Stomach (tissue), 19 donors: ENCODE measurements at places on chromosomes 3 and 15. TPM values are rescaled to one million over a fixed set of nuclear protein-coding genes. Genes with fewer than 3 reads are reported as not detected.

GRCh38 chr3:159824333-159824732, 164.3 kb upstream of the IL12A start:
- peak; percentile 70 for DNase-seq

DNA sequence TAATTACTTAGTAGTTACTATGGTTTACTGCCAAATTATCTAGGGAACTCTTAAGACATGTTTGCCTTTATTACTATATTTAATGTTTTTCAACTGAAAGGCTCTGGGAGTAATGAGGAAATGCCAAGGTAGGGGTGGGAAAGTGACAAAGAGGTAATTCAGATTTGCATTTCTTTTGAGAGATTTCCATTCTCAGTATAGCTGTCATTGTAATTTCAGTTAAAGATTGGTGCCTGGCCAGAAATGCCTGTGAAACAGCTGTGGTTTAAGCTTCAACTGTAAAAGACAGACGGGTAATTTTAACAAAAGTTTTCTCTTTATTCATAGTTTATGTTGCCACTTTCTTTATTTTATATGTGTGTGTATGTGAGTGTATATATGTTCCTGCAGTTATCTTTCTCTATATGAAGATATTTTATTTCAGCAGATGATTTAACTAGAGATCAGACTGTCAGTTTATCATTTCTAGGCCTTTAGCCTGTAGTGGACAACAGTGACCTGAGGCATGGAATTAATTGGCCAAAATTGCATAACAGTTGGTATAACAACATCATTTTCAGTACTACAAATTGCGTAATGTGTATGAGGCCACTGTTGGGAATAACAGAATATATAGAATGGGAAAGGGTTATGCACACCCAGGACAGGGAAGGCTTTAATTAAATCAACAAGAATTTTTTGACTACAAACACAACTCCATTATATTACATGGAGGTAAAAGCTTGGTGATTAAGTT, 119.0 kb downstream of the BBX start:
- no peak for DNase-seq

- DNase-seq: no peak
Observed at GRCh38 chr3:167750272-167750971, 14.9 kb downstream of the SERPINI1 start.

LRRC2 gene
- 1.7 TPM for total RNA-seq

LTF gene
- 190 TPM for total RNA-seq

GPR62 gene
- total RNA-seq: not detected

DNA sequence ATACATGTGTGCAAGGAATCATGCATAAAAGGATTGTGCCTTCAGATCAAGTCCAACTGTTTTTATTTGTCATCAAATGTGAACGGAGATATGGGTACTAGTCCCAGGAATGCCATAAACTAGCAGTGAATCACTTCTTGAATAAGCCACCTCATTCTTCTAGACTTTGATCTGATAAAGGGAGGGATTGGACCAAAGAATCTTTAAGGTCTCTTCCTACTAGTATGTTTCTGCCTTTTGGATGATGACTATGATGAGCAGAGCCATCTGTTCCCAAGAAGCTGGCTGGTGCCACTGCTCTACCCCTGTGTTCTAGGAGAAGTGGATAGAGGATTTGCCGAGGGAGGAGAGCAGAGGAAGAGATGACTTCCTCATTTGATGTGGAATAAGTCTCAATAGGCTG, 28.8 kb upstream of the UACA start:
- DNase-seq: no peak

- DNase-seq: no peak
Observed at GRCh38 chr3:13571831-13572750, 23.2 kb downstream of the FBLN2 start.

DNA sequence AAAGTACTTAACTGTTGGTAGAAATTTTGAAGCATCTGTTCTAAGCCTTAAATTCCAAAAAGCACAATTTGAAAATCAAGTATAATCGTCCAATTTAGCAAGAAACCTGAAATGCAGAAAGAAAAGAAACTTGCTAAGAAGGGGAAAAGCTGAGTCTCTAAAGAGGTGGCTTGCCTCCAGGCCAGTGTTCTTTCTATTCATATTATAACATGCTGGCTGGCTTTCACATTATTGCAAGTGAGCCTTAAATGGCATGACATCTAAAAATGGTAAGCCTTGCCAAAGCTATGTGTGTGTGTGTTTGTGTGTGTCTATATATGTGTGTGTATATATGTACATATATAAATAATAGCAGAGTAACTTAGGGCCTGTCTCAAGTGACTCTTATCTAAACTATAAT, 89.5 kb downstream of the FGF12 start:
- DNase-seq: no peak

GRCh38 chr3:138222131-138222941, 35.2 kb downstream of the ARMC8 start:
- DNase-seq: no peak

IL17RC gene
- 244 TPM for total RNA-seq

- DNase-seq: no peak
Observed at GRCh38 chr3:169629895-169630294, 33.6 kb downstream of the MECOM start.

DNA sequence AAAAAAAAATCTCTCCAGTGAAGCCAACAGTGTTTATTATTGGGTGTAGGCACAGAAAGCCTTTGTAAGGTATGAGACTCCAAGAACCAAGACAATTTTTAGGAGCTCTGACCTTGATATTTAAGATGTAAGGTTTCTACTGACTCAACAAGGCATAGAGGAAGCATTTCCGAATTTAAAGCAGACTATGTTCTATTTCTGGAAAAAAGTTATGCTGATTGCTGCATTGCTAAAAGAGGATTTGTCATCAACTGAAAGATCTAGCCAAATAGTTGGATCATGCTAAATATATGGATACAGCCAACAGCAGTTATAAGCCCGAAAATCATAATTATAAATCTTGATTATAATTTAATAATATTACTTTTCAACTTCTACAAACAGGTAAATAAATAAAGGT, 53.3 kb upstream of the MELTF start:
- DNase-seq: no peak

CHRM5 gene
- not detected for total RNA-seq

DNA sequence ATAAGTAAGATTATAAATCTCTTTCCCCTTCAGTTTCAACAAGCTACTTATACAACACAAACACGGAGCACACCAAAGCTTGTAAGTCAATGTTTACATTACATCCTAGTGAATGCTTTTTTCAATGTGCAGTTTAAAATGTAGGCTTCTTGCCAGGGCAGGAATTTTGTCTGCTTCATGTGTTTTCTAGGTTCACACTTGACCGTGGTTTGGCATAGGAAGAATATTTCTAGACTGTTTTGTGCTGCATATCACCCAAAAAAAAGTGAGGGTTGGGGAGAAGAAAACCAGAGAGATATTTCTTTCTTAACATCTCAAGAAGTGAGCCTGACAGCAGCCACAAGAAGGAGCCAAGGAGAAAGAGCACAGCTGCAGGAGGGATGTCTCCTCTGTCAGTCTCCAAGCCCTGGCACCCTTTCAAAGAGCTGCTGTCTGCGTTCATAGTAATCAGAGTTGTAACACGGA, 255.8 kb downstream of the MEIS2 start:
- DNase-seq: peak; percentile 73

CCDC66 gene
- 12.1 TPM for total RNA-seq

CPNE9 gene
- total RNA-seq: not detected

DNA sequence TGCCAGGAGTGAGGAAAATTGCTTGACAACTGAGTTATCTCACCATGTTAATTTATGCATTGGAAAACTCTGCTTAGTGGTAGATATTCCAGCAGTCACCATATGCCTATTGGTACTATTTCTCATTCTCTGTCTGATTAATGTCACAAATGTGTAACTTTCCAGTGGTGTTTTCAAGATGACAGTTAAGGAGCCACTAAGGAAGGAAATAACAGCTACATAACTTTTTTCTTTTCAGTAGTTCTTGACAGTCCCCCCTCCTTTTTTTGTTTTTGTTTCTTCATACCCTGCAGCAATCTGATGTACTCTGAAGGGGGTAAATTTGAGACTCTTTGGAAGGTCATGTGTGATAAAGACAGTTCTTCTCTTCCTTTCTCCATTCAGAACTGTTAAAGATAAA, 13.1 kb downstream of the RASA2 start:
- no peak for DNase-seq

DNA sequence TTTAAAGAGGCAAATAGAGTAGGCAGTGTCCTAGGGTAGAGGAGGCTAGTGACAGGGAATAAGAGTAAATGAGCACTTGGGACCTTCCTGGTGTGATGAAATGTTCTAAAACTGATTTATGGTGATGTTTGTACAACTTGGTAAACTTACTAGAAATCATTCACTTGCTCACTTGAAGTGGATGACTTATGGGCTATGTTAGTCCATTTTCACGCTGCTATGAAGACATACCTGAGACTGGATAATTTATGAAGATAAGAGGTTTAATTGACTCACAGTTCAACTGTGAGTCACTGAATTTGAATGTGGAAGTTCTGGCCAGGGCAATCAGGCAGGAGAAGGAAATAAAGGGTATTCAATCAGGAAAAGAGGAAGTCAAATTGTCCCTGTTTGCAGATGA, 31.7 kb upstream of the DHX36 start:
- DNase-seq: no peak

DNA sequence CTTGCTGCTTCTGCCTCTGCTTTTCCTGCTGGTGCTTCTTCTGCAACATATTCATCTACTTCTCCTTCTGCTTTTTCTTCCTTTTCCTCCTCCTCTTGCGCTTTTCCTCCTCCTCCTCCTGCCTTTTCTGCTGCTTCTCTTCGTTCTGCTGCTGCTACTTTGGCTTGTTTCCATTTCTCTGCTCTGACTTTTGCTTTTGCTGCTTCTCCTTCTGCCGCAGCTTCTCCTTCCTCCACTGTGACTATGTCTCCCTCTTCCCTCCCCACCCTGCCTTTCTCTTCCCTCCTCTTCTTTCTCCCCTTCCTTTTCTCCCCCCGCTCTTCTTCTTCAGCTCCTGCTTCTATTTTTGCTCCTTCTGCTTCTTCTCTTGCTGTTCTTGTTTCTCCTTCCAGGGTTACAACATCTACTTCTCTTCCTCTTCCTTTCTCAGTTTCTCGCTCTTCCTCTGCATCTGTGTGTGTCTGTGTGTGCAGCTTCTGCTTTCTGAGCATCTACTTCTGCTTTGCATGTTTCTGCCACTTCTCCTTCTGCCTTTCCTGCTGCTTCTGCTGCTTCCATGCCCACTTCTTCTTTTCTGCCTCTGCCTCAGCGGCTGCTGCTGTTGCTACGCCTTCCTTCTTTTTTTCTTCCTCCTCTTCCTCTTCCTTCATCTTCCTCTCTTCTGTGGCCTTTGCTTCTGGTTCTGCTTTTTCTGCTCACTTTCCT, 51.4 kb downstream of the FAM43A start:
- DNase-seq: no peak

ACKR2 gene
- not detected for total RNA-seq

FETUB gene
- total RNA-seq: not detected

TMEM207 gene
- total RNA-seq: not detected

NTRK3 gene
- total RNA-seq: 18.2 TPM

DNA sequence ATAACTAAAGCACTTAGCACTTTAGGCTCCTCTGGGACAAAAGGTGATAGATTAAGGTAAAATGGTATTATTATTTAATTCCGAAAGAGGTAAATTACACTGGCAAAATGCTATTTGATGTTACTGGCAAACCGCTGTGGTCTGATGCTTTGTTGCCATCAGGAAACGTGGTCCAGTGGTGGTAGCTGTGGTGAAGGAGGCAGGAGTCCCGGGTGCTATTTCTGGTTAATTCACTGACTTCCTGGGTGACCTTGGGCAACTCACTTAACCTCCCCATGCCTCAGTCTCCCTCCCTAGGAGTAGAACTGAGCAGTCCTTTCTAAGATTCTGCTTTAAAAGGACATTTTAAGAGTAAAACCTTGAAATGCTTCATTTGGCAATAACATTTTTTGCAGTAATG, 233.4 kb downstream of the ZPLD1 start:
- no peak for DNase-seq

- DNase-seq: no peak
Observed at GRCh38 chr15:77329202-77329601, 90.7 kb downstream of the PEAK1 start.

- no peak for DNase-seq
Observed at GRCh38 chr3:51983578-51984268, 388 bp downstream of the ACY1 start.

- DNase-seq: peak; percentile 26
Observed at GRCh38 chr3:40504636-40505430, 1.0 kb upstream of the ZNF620 start.

- no peak for DNase-seq
Observed at GRCh38 chr3:40996827-40997710, 202.2 kb upstream of the CTNNB1 start.

DNA sequence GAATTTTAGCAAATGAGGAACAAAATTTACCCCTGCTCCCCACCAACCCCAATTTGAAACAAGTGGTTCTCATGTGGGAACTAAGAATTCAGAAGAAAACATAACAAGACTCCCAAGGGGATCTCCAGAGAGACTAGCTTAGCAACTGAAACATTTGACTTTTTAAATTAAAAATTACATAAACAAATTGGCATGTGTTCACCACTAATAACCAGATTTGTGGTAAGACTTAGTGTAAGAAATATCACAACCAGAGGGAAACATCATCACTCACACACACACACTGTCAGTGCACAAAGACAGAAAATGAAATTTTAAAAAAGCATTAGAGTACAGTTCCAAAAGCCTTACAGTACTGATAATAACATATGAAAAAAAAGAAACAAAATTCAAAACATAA, 348.8 kb downstream of the CGGBP1 start:
- DNase-seq: no peak

DNA sequence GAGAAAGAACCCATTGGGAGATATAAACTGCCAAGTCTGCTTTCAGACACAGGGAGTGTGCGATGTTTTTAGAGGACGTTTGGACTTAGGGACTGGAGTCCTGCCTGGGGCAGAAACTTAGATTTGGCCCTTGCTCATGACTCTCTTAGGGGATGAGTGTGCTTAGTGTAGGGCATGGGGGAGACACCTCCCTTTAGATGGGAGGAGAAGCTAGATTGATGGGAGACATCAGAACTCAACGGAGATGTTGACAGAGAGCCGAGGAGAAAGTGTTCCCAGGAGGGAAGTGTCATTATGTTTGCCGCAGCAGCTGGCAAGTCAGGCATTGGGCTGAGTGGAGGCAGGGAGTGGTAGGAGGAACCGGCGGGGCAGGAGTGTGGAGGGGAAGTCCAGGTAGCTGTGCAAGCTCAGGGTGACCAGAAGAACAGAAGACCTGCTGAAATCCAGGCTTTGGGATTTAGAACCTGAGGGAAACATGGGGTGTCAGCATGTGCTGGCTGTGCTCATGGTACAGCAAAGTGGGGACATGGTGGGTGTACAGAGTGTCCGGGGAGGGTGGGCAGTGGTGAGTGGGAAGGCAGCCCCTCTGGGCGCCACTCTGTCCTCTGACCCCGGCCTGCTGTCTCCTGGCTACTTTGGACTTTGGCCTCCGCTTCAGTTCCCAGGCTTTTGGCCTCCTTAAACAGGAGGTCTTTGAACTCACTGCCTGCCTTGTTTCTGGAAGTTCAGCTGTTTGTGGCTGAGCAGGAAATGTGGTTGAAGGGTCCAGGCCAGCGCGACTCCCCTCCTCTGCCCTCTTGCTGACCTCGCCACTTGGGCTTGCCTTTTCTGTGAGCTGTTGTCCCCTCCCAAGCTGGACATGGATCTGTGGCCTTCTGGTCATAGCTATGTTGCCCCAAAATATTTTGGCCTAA, 324.0 kb upstream of the LRRFIP2 start:
- DNase-seq: no peak

- DNase-seq: no peak
Observed at GRCh38 chr3:15347063-15347736, 14.8 kb upstream of the SH3BP5 start.

- DNase-seq: no peak
Observed at GRCh38 chr3:175325440-175325839, 466.3 kb downstream of the NAALADL2 start.

- no peak for DNase-seq
Observed at GRCh38 chr15:101156509-101157159, 95.2 kb downstream of the CHSY1 start.
